Stimulated activated CD4-positive, alpha-beta T cell treated with anti-CD3 and anti-CD28 coated beads, Interleukin-2, amount 100 ng/mL, for 24 hours (primary cell): ENCODE measurements at places on chromosomes 3 and 15.

DNA sequence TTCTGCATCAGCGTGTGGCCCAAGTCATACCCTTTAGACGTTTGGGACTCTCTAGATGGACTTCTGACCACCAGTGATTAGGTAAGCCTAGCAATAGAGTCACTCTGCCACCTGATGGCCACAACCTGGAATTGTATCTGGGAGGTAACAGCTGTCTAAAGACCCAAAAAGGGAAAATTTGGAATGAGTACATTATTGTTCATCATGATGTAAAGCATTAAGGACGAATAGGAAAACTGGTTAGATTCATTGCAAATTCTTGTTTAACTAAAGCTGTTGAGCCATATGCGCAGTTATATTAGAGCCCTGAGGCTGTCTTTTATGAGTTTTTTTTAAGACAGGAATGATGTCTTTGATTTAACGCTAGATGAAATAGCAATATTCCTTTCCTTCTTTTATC, 63.6 kb downstream of the FAM81A start:
- DNase-seq: no peak

- no peak for DNase-seq
Observed at GRCh38 chr15:52786436-52787122, 3.6 kb downstream of the ONECUT1 start.

- DNase-seq: no peak
Observed at GRCh38 chr3:70882104-70882503, 569.7 kb upstream of the MDFIC2 start.

GRCh38 chr3:182717216-182717615, 76.1 kb upstream of the ATP11B start:
- no peak for DNase-seq

DNA sequence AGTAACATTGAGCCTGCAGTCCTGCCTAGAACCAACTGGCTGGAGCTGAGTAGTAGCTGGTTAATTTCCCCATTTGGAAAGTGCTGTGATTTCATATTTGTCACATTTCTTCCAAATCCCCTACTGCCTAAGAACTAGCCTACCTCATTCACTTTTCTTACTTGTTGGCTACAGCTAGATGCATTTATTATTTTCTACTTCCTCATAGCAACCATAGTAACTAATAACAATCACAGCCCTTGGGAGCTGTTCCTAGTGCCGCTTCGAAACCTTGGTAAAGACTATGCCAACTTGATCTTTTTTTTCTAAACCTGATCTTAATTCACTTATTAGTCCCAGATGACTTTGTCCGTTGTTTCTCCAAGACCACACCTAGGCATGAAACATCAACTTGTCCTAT, 240.3 kb downstream of the FGF12 start:
- no peak for DNase-seq

GRCh38 chr3:113013593-113013992, 22.8 kb downstream of the GTPBP8 start:
- DNase-seq: no peak

DNA sequence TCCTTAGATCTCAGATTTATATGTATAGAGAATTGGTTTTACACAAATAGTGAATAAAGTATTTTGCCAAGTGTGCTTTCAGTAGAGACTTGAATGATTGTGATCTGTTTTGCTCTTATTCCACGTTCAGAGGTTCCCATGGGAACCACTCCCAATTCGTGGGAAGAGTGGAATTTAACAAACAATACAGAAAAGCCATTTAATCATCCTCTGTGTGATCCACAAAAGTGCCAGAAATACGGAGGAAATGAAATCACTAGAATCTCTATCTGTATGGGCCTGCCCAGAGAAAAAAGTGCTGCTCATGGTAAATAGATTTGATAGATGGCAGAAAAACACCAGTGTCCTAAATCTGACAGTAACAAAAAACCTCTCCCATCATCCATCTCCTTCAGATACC, 56.0 kb downstream of the CNTN4 start:
- DNase-seq: no peak

DNA sequence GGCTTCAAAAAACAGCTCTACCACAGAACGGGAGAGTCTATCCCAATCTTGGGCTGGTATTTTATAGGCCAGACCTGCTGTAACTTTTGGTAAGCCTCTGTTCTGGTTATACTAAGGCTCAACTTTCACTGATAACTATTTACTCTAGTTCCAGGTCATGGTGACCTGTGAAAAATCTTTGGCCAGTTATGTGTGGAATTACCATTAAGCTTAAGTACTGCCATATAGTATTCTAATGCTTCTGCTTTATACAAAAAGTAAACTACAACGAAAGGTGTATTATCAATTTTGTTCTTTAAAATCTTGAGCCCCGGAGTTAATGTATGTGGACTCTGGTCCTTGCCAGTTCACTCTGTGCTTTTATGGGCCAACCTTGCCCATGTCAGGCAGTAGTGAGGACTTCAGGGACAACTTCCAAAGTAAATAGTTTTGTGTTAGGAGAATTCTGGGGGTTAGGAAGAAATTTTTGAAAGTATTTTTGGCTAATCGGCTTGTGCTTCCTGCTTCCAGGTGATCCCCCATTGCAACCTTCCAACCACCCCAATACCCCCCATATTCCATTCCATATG, 6.4 kb downstream of the SIAH2 start:
- no peak for DNase-seq

GRCh38 chr3:110413807-110414748, 657.5 kb upstream of the NECTIN3 start:
- no peak for DNase-seq

DNA sequence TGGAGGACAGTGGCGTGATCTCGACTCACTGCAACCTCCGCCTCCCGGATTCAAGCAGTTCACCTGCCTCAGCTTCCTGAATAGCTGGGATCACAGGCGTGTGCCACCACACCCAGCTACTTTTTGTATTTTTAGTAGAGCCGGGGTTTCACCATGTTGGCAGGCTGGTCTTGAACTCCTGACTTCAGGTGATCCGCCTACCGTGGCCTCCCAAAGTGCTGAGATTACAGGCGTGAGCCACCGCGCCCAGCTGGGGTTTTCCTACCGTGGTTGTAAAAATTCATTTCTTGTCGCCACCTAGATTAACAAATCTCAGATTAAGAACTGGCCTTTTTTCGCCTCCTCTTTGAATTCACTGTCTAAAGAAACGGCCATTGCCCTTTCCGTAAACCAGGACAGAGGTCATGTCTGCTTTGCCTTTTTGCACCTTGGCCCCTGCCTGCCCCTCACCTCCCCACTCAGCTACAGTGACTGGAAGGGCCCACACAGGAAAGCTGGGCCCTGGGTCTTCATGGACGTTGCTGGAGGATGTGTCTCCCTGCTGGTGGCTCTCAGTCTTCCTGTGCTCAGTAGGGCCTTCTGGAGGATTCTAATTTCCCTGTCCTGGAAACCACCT, 17.2 kb downstream of the ZNF710 start:
- no peak for DNase-seq

DNA sequence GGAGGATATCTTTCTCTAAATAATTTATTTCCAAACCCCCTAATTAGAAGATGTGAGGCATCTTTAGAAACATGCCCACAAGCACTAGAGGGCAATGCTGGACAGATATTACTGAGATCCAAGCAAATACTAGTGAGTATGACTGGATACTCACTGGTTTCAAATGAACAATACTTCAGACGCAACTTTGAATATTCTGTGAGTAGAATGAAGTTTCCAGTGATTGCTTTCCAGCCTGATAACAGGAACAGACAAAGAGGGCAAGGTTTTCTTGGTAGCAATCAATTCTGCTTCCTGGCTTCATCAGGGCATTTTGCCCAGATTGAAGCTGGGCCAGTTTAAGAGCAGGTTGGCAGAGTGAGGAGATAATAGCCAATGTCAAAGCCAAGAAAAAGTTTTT, 442.6 kb upstream of the PDZRN3 start:
- no peak for DNase-seq

DNA sequence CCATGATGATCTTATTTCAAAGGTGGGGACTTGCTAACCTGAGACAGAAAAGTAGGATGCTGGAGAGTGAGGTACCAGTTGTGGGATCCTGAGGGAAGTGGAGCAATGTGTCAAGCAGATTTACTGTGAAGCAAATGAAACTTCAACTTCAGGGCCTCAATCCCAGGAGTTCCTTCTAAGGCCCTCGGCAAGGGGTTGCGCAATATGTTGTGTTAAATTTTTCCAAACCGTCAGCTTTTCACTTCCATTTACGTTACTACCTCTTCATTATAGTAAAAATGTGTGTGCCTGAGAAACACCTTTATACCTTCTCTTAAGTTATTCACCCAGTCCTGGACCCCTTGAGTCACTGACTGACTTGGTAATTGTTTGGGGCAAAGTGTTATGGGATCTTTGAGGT, 42.5 kb upstream of the KCNH8 start:
- no peak for DNase-seq

DNA sequence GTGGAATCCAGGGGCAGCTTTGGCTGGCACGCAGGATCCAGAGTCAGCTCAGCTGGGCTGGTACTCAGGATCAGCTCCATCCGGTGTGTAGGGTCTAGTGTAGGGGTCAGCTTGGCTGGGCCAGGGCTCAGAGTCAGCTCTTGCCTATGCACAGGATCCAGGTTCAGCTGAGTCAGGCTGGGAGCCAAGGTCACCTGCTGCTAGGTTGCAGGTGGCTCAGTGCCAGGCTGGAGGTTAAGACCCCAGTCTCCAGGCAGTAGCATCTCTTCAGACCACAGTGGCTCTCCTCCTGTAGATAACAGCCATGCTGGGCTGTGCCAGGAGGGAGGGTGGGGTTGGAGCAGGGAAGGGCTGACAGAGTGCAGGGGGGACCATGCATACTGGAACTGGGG, 1.8 kb downstream of the HYAL3 start:
- no peak for DNase-seq

DNA sequence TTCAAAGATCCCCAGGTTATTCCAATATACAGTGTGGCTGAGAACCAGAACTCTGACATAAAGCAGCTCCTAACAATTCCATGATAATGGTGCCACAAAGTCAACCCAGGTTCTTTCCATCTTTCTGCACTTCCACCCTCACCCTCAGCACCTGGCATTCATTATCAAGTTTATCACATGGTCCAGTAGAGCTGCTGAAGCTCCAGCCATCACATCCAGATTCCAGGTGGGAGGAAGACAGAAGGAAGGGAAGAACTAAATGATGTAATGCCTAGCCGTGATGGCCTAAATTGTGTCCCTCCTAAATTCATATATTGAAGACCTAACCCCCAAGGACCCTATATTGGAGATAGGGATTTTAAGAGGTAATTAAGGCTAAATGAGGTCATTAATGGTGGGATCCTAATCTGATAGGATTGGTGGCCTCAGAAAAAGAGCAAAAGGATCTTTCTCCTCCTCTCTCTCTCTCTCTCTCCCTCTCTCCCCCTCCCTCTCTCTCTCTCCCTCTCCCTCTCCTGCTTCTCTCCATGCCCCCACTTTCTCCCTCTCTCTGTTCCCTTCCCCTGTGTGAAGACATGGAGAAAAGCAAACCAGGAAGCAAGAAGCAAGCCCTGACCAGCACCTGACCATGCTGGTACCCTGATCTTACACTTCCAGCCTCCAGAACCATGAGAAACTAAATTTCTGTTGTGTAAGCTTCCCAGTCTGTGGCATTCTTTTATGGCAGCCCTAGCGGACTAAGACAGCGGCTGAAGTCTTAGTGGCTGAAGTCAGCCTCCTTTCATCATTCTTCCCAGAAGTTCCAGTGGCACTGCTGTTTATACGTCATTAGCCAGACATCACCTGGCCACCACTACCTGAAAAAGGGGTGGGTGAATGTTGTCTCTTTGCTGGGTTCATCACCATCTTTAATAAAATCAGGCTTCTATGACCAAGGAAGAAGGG, 369.7 kb upstream of the PROK2 start:
- DNase-seq: no peak

DNA sequence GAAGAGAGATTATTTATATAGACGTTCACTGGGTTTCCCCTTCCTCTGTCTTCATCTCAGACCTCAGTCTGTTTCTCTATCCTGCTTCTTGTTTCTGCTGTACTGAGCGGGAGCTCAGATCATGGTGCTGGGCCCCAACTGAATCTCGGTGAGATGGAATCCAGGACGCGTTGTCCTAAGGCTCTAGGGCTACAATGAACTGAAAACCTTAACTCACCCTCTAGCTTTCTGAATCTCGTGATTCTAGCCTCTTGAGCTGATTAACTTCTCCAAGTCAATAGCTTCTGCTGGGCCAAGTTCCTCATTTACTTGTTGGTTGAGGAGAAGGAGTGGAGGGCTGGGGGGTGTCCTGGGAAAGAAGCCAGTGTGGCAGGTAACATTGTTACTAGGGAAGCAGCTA, 32.7 kb upstream of the MAP3K13 start:
- no peak for DNase-seq

DNA sequence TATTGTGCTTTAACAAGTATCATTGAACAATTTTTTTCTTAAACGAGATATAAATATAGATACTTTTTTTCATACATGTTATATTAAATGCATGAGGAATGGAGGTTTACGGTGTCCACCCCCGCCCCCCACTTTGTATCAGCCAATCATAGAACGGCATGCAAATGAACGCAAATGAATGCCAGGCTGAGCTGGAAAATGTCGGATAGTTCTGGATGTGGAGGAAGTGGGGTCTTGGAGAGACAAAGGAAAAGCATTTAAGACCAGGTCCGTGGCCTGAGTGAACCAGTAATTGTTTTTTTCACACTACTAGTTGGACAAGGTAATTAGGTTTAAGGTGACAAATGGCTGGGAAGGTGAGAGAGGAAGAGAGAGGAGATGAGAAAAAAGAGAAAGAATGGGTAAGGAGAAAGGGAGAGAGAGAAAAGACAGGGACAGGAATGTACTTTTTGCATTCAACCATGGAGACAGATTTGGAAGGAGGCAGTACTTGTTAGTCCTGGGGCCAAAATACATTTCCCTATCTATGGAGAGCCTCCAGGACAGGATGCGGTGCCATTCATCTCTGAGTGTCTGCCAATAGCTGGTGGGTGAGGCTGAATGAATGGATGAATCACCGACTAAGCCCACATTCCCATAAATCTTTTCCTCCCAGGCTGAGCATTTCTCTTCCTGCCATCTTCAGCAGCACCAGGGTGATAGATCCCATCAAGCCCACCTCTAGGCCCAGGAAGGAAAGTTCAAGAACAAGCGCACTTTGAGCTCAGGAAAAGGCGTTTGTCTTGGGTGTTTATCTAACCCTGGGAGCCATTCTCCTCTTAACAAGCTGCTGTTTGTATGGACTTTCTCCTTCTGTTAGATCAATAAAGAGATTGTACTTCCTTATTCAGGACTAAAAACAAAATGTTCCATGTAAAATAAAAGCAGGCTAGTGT, 1.4 kb upstream of the RAD18 start:
- no peak for DNase-seq
